ENCODE measurements at places on chromosomes 11 and 22. TPM values are rescaled to one million over a fixed set of nuclear protein-coding genes. Genes with fewer than 3 reads are reported as not detected.
A peak's percentile ranks its signal among the peaks of the same experiment; 100 is the strongest.

The CSF2RB gene
- not detected for total RNA-seq

- DNase-seq, result no peak
These were observed 4.8 kb downstream of the LIF start for GRCh38 chr22:30241576-30242371.

The OR8G5 gene
- total RNA-seq, result not detected

The MUC6 gene
- 0.10 TPM for total RNA-seq

The SCN4B gene
- total RNA-seq, result not detected

- peak; percentile 15 for DNase-seq
These were observed 13.7 kb downstream of the PDHX start for GRCh38 chr11:34929794-34930763.

DNA sequence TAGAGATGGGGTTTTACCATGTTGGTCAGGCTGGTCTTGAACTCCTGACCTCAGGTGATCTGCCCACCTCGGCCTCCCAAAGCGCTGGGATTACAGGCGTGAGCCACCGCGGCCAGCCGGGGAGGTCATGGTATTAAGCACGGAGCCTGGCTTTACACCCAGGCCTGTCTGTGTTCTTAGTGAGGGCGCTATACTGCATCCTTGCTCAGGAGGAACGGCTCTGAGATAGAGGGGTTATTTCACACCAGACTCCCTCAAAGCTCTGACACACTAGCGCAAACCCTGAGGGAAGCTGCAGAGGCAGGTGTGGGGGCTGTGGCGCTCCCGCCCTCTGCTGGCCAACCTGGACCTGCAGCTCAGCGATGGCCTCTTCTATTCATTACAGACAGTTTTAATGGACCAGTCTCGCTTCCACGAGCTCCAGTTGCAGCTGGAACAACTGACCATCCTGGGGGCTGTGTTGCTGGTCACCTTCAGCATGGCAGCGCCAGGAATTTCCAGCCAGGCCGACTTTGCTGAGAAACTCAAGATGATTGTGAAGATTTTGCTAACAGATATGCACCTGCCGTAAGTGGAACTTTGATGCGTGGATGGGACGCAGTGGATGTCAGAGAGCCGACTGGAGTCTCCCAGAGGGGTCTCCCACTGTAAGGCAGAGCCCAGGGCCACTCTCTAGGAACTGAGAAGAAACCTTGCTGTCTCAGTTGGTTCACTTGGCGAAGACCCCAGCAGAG lies 26.2 kb downstream of the TCP11L1 start:
- DNase-seq, result peak; percentile 51

- DNase-seq, result no peak
These were observed 242.2 kb upstream of the DDI1 start for GRCh38 chr11:103794262-103794661.

The IGF2 gene
- not detected for total RNA-seq

- peak; percentile 52 for DNase-seq
These were observed 545 bp upstream of the TIRAP start for GRCh38 chr11:126282361-126282735.

The IFITM10 gene
- total RNA-seq, result 4.3 TPM

GRCh38 chr22:23231471-23232093 lies 51.3 kb downstream of the BCR start:
- DNase-seq, result no peak

DNA sequence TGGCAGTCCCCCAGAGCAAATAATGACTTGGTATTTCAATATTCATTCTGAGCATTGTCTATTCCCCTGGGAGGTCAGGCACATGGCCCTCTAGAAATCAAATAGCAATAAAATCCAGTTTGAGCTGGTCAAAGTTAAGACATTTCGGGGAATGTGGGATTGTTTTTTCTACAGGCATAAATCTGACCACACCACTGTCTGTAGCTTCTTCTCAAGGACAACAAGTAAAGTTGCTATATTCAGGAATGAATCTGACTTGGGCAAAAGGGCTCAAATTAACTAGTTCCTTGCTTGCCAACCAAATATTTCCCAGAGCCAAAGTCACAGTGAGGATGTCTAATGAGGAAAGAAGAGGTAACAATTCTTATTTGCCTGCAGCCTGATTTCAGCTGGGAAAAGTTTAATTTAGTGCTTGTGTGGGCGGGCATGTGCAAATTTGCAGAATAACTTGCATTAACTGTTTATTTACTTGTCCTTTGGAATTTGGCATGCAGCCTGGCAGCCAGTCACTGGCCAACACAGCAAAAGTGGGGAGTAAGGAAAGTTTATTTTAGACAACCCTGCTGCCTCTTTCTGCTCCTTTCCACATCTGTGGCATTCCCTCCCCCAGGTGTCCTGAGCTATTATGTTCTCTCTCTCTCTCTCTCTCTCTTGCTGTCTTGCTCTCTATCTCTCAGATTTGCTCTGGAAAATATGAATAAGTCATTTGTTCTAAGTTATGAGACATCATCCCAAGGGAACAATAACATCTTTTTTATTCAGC lies 51.2 kb upstream of the ARHGAP20 start:
- DNase-seq, result peak; percentile 14

DNA sequence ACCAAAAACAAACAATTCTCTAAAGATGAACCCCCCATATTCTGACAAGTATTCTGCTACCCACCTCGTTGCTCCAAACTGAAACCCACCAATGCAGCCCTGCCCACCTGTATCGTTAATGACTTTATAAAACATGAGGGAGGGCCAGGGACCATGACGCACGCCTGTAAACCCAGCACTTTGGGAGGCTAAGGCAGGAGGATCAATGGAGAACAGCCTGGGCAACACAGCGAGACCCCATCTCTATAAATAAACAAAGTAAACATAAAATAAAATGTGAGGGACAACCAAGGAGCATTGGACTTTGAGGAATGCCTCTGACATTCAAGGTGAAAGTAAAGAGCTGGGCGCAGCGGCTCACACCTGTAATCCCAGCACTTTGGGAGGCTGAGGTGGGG lies 39.8 kb upstream of the ATXN10 start:
- no peak for DNase-seq

GRCh38 chr22:37741312-37741795 lies 44.5 kb downstream of the TRIOBP start:
- DNase-seq, result peak; percentile 95

The EML3 gene
- total RNA-seq, result 13.8 TPM

DNA sequence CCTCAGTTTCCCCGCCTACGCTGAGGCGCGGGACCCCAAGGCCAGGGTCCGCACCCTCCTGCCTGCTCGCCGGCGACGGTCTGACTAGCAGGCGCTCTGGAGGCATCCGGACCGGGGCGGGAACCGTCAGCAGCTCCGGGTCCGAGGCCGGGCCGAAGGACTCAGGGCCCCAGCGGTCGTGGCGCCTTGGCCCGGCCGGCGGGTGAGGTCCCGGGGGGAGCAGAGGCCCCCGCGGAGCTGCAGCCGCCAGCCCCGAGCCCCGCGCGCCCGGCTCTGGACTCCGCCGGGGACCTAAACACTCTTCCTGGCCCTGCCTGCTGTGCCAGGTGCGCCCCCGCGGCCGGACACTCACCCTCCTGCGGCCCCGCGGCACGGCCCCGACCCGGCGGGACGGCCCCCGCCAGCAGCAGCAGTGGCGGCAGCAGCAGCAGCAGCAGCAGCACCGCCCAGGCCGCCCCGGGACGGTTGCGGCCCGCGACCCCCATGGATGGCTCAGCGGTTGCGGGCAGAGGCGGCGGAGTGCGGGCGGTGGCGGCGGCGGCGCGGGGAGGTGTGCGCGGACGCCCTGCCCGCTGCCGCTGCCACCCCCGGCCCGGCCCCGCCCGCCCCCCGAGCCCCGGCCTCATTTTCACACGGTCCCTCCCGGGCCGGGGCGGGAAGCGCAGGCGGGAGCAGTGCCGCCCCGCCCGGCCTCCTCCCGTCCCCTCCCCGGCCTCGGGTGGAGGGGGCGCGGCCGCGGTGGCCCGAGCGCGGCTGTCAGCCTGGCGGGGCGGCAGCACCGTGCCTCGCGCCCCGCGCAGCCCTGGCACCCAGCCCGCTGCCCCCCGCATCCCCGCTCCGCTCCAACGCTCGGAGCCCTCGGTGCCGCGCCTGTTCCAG lies at the start of gene SCUBE2:
SCUBE2 (minus strand) TSS at position 556 of the 879 bp plus-strand sequence; CDS start at position 485, 71 bp downstream.
- no peak for DNase-seq

DNA sequence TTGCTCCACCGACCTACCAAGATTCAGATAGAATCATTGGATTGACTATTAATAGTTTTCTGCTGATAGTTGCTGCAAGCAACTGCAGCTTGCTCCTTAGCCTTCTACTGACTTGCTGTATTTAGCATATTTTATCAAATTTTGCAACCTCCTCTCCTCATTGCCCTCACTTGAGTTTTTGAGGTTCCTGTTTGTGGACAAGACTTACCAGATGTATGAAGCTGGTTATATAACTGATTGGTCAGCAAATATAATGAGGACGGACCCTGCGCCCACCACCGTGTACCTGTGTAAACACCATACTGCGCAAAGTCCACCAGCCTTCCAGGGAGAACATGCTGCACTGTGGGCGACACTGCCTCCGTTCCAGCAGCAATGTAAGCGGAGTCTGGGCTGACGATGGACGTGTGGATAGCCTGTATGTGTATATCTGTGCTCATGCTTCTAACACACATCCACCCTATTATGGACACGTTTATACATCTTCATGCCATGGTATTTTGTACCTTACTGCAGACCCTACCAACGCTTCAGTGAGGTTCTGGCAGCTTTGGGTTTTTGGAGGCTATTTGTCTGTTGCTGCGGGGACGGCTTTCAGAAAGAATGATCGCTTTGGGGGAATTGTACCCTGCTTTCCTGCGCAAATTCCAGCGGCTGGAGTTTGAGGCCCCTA lies 1.5 kb upstream of the USP18 start:
- no peak for DNase-seq

DNA sequence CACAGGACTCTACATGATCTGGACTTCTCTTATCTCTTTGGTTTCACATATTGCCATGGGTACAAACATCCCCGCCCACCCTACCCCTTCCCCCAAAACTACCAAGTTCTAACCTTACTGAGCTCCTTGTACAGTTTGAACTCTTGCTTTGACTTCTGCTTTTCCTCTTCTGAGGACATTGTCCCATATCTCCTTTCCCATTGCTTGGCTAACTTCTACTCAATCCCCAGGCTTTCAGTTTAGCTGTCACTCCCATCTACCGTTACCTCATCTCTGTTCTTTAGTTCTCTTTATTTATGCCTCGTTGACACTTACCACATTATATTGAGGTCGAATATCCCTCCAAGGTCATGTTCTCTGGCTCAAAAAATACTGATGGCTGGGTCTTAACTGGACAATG lies 393.5 kb upstream of the CADM1 start:
- DNase-seq, result no peak

DNA sequence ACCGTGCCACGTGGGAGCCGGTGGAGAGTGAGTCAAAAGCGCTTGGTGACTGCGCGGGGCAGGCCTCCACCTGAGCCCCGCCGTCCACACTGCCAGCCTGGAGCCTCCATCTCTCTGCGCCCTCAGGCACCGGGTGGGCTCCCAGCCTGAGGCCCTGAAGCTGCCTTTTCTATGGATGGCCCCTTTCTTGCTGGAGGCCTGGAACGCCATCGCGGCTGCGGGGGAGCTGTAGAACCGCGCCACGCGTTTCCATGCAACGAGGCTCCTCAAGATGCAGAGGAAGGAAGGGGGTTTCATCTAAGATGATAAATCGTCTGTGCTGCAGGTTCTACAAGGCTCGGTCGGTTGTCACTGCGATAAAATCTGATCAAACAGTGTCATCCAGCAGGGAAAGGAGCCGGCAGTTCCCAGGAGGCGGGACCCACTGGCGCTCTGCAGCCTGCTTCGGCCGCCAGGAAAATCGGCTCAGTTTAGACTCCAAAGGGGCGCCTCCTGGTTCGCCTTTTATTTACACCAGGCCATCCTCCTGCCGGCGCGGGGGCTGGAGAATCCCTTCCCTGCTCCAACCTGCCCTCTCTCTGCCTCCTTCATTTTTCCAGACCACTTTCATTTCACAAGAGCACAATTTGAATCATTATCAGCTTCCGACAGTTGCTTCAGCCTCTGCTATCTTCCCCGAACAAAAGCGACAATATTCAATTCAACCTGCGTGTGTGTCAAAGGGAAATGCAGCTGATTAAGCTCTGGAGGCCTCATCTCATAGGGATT lies 624.4 kb downstream of the BRD1 start:
- DNase-seq, result no peak

DNA sequence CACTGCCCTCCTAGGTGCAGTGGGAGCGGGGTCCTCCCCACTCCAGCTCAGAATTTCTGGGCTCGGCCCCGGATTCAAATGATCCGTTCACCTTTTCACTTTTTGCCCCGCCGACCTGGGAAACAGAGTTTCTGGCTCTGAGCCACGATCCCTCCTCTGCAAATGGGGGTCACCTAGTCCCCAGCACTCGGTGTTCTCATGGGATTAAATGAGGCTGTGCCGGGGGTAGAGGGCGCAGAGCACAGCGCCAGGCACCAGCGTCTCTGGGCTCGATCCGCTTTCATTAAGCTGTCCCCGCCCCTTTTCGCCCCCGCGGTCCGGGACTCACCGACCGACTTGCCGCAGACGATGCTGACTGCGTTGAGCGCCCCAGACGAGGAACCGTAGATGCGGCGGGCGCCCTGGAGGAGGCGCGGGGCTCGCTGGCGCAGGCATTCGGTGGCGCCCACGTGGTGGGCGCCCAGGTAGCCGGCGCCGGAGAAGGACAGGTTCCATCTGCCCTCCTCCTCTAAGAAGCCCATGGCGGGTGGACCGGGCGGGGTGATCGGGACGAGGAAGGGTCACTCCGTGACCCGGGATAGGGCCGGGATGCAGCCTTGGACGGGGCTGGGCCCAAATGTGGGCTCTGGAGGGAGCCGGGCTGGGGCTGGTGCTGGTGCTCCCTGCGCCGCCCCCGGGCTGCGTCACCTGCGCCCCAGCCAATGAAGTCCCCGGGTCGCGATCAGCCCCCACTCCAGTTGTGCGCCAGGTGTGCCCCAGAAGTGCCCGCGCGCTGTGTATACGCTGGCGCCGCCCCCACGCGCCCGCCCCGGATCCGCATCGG lies at the start of gene PNPLA5:
PNPLA5 (minus strand) TSS at position 654 of the 823 bp plus-strand sequence; CDS start at position 521, 133 bp downstream.
- DNase-seq, result no peak

The PATE4 gene
- not detected for total RNA-seq

- no peak for DNase-seq
These were observed 13.2 kb downstream of the C11orf87 start for GRCh38 chr11:109435121-109435742.

The RBM4B gene
- 25.4 TPM for total RNA-seq

GRCh38 chr11:128691802-128692752 lies 1.8 kb upstream of the FLI1 start:
- DNase-seq, result no peak

The LIF gene
- 4.1 TPM for total RNA-seq

DNA sequence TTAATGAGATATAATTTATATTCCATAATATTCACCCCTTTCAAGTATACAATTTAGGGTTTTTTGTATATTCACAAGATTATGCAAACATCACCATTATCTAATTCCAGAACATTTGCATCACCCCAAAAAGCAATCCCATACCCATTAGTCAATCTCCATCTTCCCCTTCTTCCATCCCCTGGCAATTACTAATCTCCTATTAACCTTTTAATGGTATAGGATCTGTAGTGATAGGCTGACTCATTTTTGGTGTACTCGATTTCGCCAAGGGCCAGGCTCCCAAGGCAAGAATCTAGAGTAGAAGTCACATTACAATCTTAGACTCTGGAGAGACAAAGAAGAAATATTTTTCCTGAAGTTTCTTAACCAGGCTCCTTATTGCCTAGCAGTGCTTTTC lies 113.4 kb downstream of the GAB2 start:
- no peak for DNase-seq

The LRRC32 gene
- 13.4 TPM for total RNA-seq

The CTR9 gene
- total RNA-seq, result 21.1 TPM

Data from RPMI7951 (cell line).